ENCODE measurements at places on chromosomes 4 and X.
A peak's percentile ranks its signal among the peaks of the same experiment; 100 is the strongest.

DNA sequence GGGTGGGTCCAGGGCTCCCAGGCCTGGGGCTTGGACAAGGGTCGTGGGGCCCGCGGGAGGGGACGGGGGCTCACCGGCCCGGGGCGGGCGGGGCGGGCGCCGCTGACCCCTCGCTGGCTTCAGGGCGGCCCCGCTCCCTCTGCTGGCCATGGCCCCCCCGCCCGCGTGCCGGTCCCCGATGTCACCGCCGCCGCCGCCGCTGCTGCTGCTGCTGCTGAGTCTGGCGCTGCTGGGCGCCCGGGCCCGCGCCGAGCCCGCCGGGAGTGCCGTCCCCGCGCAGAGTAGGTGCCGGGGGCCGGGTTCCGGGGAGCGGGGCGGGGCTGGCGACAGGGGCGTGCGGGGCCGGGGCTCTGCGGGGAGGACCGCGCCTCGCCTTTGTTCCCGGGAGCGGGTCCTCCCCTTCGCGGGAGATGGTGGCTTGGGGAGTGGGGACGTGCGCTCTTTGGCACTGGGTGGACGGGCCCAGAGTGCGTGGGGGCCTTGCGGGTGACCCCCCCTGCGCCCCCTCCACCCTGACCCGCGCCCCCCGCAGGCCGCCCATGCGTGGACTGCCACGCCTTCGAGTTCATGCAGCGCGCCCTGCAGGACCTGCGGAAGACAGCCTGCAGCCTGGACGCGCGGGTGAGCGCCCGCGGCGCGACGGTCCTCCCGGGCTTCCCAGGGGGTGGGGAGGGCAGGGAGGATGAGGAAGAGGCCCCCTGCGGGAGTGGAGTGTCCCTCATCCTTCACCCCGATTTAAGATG lies 16.8 kb upstream of the NAT8L start:
- no peak for DNase-seq

DNA sequence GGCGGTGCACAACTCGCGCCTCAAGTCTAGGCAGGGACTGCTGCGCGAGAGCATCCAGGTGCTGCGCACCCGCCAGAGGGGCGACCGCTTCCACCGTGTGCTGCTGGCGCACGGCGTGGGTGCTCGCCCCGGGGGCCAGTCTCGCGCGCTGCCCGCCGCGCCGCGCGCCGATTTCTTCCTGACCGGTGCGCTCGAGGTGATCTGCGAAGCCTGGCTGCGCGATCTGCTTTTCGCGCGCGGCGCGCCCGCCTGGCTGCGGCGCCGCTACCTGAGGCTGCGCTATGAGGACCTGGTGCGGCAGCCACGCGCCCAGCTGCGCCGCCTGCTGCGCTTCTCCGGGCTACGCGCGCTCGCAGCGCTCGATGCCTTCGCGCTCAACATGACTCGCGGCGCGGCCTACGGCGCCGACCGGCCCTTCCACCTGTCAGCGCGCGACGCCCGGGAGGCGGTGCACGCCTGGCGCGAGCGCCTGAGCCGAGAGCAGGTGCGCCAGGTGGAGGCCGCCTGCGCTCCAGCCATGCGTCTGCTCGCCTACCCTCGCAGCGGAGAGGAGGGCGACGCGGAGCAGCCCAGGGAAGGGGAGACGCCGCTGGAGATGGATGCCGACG lies 1.3 kb downstream of the CHST7 start:
- peak; percentile 29 for DNase-seq

GRCh38 chr4:127335732-127336131 lies 297.0 kb upstream of the INTU start:
- no peak for DNase-seq

- no peak for DNase-seq
These were observed 616 bp upstream of the KLHL34 start for GRCh38 chrX:21658746-21659145.

GRCh38 chr4:3313139-3313538 lies 20.3 kb downstream of the RGS12 start:
- no peak for DNase-seq

DNA sequence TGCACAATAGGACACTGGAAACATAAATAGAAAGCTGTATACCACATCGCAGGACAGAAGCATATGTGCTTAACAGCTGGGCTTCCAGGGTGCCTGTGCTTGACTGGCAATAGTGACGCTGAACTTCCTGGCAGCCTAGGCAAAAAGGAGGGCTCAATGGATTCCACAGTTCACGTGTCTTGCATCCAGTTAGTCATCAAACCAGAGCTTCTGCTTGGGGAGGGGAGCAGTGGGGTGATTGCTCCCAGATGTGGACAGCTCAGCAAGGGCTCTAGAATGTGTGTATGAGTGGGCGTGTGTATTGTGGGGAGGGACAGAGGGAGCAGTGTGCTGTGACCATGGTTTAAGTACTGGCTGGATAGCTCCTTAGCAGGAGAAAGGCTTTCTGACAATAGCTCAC lies 2.3 kb downstream of the PRRG3 start:
- no peak for DNase-seq

- DNase-seq: no peak
These were observed 184.4 kb downstream of the TENM3 start for GRCh38 chr4:182427554-182427953.

GRCh38 chr4:98969878-98970785 lies 25.4 kb upstream of the METAP1 start:
- DNase-seq: no peak

- DNase-seq: no peak
These were observed 7.5 kb upstream of the RNF4 start for GRCh38 chr4:2461246-2461960.

GRCh38 chr4:111650674-111651086 lies 494.6 kb upstream of the FAM241A start:
- no peak for DNase-seq

DNA sequence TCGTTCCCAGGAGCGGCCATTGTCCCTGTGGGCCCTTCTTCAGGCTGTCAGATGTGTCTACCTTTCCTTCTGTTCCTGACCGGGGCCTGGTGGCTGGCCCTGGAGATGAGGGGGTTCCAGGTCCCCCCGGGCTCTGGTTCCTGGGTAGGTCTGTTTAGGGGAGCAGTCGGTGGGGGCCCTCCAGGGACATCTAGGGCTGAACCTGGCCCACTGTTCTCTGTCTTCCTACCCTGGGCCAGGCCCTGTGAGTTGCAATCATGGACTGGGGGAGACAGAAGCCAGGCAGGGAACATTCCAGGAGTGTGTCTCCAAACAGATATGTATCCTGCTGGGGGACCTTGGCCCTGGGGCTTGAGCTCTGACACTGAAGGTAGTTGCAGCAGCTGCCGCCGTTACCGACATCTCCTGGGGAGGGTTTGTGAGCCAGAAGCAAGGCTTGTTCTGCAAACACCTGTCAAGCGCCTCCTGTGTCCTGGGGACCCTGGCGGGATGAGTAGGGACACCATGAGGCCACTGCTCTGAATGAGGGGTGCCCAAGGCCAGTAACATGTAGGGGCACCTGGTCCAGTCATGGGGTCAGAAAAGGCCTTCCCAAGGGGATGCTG lies 49.5 kb upstream of the ADRA2C start:
- no peak for DNase-seq

- no peak for DNase-seq
These were observed 265.0 kb downstream of the DHX15 start for GRCh38 chr4:24319387-24319786.

DNA sequence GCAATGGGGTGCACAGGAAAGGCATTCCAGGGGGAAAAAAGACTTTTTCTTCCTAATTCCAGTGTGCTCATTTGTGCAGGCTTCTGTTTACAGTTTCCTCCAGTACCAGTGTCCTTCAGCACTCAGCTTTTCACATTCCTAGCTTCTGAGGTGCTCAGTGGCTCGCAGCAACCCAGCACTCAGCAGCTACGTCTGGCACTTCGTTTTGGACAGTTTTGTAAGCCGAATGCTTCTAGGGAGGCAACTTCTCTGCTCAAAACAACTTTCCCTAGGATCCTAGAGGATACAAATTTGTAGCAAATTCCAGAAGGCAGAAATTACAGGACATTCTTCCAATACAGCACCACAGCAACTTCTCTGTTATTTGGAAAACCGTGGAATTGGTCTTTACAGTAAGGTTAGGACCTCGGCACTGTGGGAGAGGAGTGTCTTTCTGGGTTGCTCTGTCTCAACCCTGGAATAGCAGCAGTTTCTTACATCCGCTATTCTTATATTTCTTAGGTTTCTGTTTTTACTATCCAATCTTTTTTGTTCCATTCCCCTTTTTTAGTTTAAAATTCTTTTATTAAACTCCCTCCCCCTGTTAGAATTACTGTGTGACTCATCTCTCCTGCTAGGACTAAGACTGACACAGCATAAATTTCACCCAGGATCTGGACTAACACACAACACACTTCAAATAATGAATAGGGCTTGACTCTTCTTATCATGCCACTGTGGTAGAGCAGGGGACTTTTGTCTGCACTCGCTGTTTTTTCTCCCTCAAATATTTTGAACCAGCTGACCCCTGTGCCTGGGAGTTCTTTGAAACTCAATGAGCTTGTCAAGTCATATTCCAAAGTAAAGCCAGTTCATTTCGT lies 1314.7 kb downstream of the FSTL5 start:
- no peak for DNase-seq

- no peak for DNase-seq
These were observed 62.4 kb downstream of the SYNPO2 start for GRCh38 chr4:118950929-118951570.

- no peak for DNase-seq
These were observed 17.8 kb upstream of the EDNRA start for GRCh38 chr4:147463065-147463464.

DNA sequence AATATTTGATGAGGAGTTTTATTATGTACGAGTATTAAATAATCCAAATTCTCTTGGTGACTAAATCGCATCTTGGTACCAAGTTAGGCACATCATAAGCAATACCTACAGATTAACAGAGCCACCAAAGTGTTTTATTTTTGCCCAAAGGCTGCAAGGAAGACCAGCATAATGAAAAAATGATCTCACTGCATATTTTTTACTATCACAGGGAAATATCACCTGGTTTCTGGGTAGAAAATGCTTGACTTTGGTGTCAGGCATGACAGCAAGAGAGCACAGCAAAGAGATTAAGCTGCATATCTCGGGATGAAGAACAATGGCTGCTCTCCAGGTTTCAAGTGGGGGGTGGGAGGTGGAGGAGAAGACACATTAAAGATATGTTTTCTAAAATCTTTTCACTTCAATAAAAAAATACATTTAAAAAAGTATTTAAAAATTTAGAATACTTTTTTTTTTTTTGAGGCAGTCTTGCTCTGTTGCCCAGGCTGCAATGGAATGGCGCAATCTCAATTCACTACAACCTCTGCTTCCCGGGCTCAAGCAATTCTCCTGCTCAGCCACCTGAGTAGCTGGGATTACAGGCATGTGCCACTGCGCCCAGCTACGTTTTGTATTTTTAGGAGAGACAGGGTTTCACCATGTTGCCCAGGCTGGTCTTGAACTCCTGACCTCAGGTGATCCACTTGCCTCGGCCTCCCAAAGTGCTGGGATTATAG lies 86.1 kb downstream of the FRYL start:
- no peak for DNase-seq

DNA sequence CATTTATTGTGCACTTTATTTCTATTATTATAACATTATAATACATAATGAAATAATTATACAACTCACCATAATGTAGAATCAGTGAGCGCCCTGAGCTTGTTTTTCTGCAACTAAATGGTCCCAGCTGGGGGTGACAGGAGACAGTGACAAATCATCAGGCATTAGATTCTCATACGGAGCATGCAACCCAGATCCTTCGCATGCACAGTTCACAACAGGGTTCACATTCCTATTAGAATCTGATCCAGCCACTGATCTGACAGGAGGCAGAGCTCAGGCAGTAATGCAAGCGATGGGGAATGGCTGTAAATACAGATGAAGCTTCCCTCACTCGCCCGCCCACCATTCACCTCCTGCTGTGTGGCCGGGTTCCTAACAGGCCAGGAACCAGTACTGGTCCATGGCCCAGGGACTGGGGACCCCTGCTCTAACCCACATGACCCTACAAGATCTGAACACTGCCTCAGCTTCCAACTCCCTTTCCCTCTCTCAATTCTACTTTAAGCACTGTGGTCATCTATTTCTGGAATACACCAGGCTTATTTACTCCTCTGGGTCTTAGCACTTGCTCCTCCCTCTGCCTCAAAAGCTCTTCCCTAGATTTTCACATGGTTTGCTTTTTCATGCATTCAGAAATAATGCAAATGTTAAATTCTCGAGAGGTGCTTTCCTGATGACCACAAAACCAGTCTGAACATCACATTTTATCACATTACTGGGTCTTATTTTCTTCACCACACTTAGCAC lies 166.8 kb upstream of the HCCS start:
- no peak for DNase-seq

GRCh38 chr4:16545656-16546055 lies 319.4 kb upstream of the TAPT1 start:
- DNase-seq: no peak

- no peak for DNase-seq
These were observed 18.5 kb downstream of the ACSL1 start for GRCh38 chr4:184807256-184807655.

- DNase-seq: peak; percentile 9
These were observed 126.6 kb downstream of the PPP4R3C start for GRCh38 chrX:27336466-27337091.

DNA sequence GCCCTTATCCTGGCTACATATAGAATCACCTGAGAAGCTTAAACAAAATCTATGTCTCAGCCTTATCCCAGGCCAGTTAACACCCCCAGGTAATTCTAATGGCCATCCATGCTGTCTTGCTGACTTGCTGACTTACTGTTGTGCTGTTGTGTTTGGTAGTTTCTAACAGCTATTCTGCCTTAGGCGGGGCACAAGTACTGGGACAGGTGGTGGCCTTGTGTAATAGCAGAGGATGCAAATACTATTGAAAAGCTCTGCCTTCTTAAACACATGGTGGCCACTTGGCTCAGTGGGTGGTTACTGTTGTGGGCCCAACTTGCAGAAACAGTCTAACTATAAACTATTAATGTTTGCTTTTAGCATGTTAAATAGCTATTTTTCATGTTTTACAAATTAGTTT lies 56.2 kb downstream of the CDS1 start:
- no peak for DNase-seq

DNA sequence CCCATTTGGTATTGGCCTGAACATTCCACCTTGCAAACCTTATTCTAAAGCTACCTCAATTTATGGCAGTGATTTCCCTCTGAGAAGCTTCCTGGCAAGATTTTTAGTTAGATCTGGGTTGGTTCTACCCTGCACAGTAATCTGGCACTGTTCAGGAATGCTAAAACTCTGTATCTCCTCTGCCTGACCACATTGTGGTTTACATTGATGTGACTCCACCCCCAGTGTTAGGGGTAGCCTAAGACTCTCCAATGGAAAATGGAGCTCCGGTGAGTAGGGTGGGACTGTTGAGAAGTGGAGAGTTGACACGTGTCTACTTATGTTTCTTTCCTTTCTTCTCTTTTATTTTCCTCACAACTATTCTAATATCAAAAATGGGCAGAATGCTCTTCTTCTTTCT lies 45.4 kb downstream of the BMPR1B start:
- DNase-seq: no peak

- DNase-seq: no peak
These were observed 5.4 kb downstream of the KLHL5 start for GRCh38 chr4:39067451-39067850.

- peak; percentile 67 for DNase-seq
These were observed 37.8 kb upstream of the SLC9A7 start for GRCh38 chrX:46796574-46797191.

DNA sequence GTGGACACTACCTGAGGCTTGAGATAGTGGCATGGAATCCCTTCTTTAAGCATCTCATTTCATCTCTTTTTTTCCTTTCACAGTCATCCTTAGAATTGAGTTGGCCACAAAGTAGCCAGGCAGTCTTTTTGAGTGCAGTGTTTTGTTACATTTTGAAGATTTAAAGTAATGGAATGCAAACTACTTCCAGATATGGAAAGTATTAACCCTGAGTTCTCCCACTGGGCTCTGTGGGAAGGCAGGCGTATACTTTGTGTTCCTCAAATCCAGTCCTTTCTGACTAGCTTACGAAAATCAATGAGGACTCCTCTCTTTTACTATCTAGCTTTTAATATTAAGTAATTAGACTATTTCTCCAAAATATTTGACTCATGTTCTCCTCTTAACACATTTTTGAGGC lies 29.9 kb downstream of the PCDH10 start:
- no peak for DNase-seq

All from stimulated activated CD4-positive, alpha-beta T cell treated with anti-CD3 and anti-CD28 coated beads, Interleukin-1b, Interleukin-23, amount 100 ng/mL, for 4 hours (primary cell).